ENCODE measurements at places on chromosomes 4 and X.

GRCh38 chrX:21658152-21658737, at the start of gene KLHL34:
Gene KLHL34, minus strand, starts transcription at chrX:21658330. Its CDS starts 542 bp downstream, at chrX:21657788.
- no peaks in the 10 kb centered on the region for H3K4me1 ChIP-seq
- peaks cover 17% of the 10 kb centered on the region for H3K27me3 ChIP-seq
- H3K36me3 ChIP-seq, result no peaks in the 10 kb centered on the region
- H3K4me3 ChIP-seq, result peak within 1 kb of the TSS; percentile 44
- H3K27ac ChIP-seq, result no peak within 1 kb of the TSS
- DNase-seq, result no peak

GRCh38 chrX:40845331-40845911, 110.1 kb upstream of the MED14 start:
- DNase-seq, result no peak
- no peaks in the 10 kb centered on the region for H3K4me1 ChIP-seq
- no peaks in the 10 kb centered on the region for H3K27me3 ChIP-seq
- H3K27ac ChIP-seq, result no peak overlapping the region
- no peaks in the 10 kb centered on the region for H3K36me3 ChIP-seq
- H3K4me3 ChIP-seq, result no peak overlapping the region

DNA sequence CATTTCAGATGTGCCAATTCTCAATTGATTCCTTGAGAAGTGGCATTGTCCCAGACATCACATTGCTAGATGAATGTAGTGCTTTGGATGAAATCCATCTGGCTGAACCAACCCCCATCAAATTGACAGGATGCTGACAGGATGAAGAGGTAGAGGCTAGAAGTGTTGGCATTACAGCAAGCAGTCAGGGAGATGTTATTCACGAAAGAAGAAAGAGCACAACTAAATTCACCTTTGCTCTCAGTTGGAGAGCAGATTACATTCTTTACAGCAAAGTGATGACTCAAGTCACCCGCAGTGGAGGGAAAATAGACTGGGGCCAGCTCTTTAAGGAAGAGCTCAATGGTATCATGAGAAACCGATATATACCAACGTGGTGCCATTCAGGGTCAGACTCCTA, 259.6 kb downstream of the C4orf33 start:
- H3K27ac ChIP-seq, result no peak overlapping the region
- no peak for DNase-seq
- no peaks in the 10 kb centered on the region for H3K4me1 ChIP-seq
- H3K4me3 ChIP-seq, result no peak overlapping the region
- no peaks in the 10 kb centered on the region for H3K36me3 ChIP-seq

GRCh38 chr4:108432418-108432817, 188.0 kb upstream of the RPL34 start:
- H3K27me3 ChIP-seq, result no peaks in the 10 kb centered on the region
- DNase-seq, result no peak
- no peaks in the 10 kb centered on the region for H3K36me3 ChIP-seq

- H3K27me3 ChIP-seq, result no peaks in the 10 kb centered on the region
- DNase-seq, result no peak
- no peaks in the 10 kb centered on the region for H3K36me3 ChIP-seq
- H3K4me3 ChIP-seq, result no peak overlapping the region
- H3K4me1 ChIP-seq, result no peaks in the 10 kb centered on the region
- H3K27ac ChIP-seq, result no peak overlapping the region
These were observed 69.2 kb upstream of the ZCCHC13 start for GRCh38 chrX:74234818-74235217.

GRCh38 chrX:9562851-9563250, 98.0 kb downstream of the TBL1X start:
- H3K4me1 ChIP-seq, result peaks cover 10% of the 10 kb centered on the region
- H3K36me3 ChIP-seq, result no peaks in the 10 kb centered on the region
- no peak overlapping the region for H3K27ac ChIP-seq
- DNase-seq, result no peak
- no peak overlapping the region for H3K4me3 ChIP-seq

- no peak overlapping the region for H3K4me3 ChIP-seq
- DNase-seq, result no peak
- no peak overlapping the region for H3K27ac ChIP-seq
- H3K36me3 ChIP-seq, result no peaks in the 10 kb centered on the region
- no peaks in the 10 kb centered on the region for H3K27me3 ChIP-seq
These were observed 434.7 kb downstream of the GRIA2 start for GRCh38 chr4:157655096-157655809.

GRCh38 chrX:119004920-119005524, 30.6 kb downstream of the LONRF3 start:
- no peak overlapping the region for H3K4me3 ChIP-seq
- H3K36me3 ChIP-seq, result no peaks in the 10 kb centered on the region
- no peak for DNase-seq
- no peaks in the 10 kb centered on the region for H3K4me1 ChIP-seq
- no peaks in the 10 kb centered on the region for H3K27me3 ChIP-seq

DNA sequence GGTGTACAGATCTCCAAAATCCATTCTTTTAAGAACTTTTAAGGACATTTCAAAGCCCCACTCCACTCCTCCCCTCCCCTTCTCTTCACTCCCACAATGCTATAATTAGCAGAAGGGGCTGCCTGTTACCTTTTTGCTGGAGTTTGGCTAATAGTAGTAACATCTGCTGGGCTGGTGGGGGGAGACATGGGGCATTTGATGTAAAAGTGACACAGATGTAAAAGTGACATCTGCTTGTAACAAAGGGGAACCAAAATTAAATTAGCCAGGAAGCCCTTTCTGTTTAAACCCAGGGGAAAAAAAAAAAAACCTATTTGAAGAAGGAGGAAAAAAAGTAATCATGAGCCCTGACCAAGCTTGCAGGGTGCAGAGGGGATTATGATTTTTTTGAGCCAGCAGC, 5.4 kb upstream of the PHOX2B start:
- H3K4me1 ChIP-seq, result no peaks in the 10 kb centered on the region
- DNase-seq, result no peak
- no peak overlapping the region for H3K4me3 ChIP-seq
- no peaks in the 10 kb centered on the region for H3K36me3 ChIP-seq

DNA sequence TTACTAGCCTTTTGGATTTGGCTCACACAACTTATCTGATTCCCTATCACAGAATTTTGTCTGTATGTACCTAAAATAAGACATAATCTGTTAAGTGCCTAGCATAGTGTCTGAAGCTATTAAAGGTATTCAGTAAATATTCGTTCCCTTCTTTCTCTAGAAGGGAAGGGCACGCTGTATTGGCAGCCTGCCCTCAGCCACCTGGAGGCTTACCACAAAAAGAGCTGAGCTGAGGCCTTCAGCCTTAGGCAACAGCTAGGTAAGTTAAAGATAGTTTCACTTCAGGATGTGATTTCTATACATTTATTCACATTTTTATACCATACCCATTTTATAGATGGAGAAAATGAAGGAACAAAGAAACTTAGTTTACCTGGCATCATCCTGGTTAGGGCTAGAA, 400.0 kb upstream of the LCORL start:
- H3K27me3 ChIP-seq, result no peaks in the 10 kb centered on the region
- H3K36me3 ChIP-seq, result no peaks in the 10 kb centered on the region
- DNase-seq, result no peak
- H3K4me1 ChIP-seq, result no peaks in the 10 kb centered on the region

GRCh38 chr4:16725252-16725651, 173.2 kb downstream of the LDB2 start:
- no peaks in the 10 kb centered on the region for H3K4me1 ChIP-seq
- no peak overlapping the region for H3K4me3 ChIP-seq
- H3K36me3 ChIP-seq, result no peaks in the 10 kb centered on the region
- no peaks in the 10 kb centered on the region for H3K27me3 ChIP-seq
- H3K27ac ChIP-seq, result no peak overlapping the region

DNA sequence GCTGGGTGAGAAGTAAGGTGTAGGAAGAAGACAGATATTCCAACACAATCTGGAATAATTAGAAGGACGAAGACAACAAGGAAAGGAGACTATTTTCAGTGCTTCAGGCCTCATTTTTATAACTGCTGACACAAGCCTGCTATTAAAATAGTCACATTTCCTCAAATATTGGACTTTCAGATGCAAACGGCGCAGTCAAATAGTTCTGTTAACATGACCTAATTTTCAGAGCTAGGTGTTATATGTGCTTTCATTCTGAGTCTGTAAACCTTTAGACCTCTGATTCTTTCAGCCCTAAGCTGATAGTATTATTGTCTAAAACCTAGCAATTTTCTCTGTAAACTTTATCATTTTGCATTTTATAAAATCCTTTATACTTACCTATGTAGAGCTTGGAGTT, 261.5 kb downstream of the IL1RAPL1 start:
- H3K36me3 ChIP-seq, result no peaks in the 10 kb centered on the region
- no peak for DNase-seq
- no peaks in the 10 kb centered on the region for H3K27me3 ChIP-seq
- H3K27ac ChIP-seq, result no peak overlapping the region

- no peak for DNase-seq
- no peaks in the 10 kb centered on the region for H3K27me3 ChIP-seq
- no peak overlapping the region for H3K4me3 ChIP-seq
- H3K27ac ChIP-seq, result no peak overlapping the region
- peaks cover 12% of the 10 kb centered on the region for H3K4me1 ChIP-seq
These were observed 22.0 kb downstream of the RUFY3 start for GRCh38 chr4:70743731-70744130.

- no peak overlapping the region for H3K27ac ChIP-seq
- no peak for DNase-seq
- no peaks in the 10 kb centered on the region for H3K4me1 ChIP-seq
- no peak overlapping the region for H3K4me3 ChIP-seq
These were observed 337.8 kb downstream of the ARHGAP24 start for GRCh38 chr4:85812776-85813175.

DNA sequence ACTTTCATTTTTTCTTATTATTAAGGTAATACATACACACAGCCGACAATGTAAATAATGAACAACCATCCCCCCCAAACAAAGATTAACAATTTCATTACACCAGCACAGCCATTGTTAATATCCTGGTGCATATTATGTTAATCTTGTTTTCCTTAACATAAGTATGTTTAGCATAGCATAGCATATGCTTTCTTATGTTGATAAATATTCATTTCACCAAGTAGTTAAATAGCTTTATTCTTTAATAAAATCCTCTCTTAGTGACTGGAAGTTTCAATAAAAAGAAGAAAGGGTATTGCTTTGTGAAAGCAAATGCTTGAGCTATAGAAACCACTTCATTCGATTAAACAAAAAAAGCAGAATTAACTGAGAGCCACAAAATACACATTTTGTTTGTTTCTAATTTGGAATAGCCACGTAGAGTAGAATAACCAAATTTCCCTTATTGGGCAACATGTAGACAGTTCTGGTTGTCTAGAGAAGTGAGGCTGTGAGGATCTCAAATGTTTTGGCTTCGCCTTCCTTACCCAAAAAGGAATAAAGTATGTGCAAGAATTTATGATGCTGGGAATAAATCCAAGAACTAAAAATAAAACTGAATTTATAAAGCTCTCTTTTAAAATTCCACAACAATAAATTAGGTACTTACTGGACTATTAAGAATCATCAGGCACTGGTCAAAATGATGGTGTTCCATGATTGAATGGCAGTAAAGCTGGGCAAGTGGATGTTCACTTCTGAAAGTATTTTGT, 118.0 kb downstream of the PDE5A start:
- no peaks in the 10 kb centered on the region for H3K4me1 ChIP-seq
- H3K4me3 ChIP-seq, result no peak overlapping the region
- H3K27me3 ChIP-seq, result no peaks in the 10 kb centered on the region
- H3K27ac ChIP-seq, result no peak overlapping the region

GRCh38 chrX:153774576-153775292, 6.1 kb upstream of the SRPK3 start:
- no peaks in the 10 kb centered on the region for H3K36me3 ChIP-seq
- DNase-seq, result no peak
- no peaks in the 10 kb centered on the region for H3K27me3 ChIP-seq
- peaks cover 4% of the 10 kb centered on the region for H3K4me1 ChIP-seq
- H3K4me3 ChIP-seq, result no peak overlapping the region

- H3K4me3 ChIP-seq, result no peak overlapping the region
- H3K27ac ChIP-seq, result no peak overlapping the region
- no peak for DNase-seq
- no peaks in the 10 kb centered on the region for H3K4me1 ChIP-seq
These were observed 1056.0 kb upstream of the SLIT2 start for GRCh38 chr4:19195696-19196095.

DNA sequence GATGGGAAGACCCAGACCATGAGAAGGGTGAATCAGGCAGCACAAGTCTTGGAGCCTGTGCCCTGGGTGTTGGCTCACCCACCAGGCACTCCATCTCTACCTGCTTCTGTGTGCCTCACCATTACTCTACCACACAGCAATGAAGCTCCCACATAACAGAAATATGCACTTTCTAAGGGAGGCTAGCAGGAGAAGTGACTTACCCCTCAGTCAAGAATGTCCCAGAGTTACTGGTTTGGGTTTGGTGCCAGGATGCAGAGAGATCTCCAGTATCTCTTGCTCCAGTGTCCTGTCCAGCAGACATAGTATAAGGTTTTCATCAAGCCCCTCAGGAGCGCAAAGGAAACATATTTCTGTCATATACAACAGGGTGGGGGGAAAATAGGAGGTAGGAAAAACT, 11.3 kb upstream of the RAB40A start:
- DNase-seq, result no peak
- no peaks in the 10 kb centered on the region for H3K36me3 ChIP-seq
- H3K4me3 ChIP-seq, result no peak overlapping the region
- no peaks in the 10 kb centered on the region for H3K4me1 ChIP-seq
- peak overlapping the region; percentile 14 for H3K27ac ChIP-seq

DNA sequence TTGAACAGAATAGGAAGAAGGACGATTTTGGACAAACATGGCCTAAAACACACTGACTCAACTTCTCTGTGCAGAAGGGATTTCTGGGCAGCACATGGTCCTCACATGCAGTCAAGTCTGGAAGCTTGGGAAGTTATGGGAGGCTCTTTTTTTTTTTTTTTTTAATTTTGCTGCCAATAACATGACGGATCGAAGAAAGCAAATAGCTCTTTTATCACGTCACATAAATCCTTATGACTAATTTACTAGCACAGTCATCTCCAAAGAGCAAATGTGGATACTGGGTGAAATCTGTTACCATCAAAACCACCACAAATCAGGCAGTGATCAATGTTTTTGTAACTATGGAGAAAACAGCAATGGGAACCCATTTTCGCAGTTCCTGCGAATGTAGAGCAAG, 193.3 kb upstream of the FAM9B start:
- no peak for DNase-seq
- no peaks in the 10 kb centered on the region for H3K27me3 ChIP-seq
- H3K4me3 ChIP-seq, result no peak overlapping the region

All from suprapubic skin (tissue), 4 donors.